ENCODE measurements at places on chromosomes 6 and 20.
A peak's percentile ranks its signal among the peaks of the same experiment; 100 is the strongest.

GRCh38 chr20:4007383-4008025 is 7.9 kb downstream of the RNF24 start:
- DNase-seq, result no peak

GRCh38 chr20:2279253-2279779 is 16.5 kb upstream of the TGM3 start:
- DNase-seq, result no peak

GRCh38 chr6:2804516-2804915 is 37.1 kb downstream of the SERPINB1 start:
- DNase-seq, result no peak

- DNase-seq, result no peak
These were observed 58.9 kb upstream of the SGK1 start for GRCh38 chr6:134376785-134377184.

DNA sequence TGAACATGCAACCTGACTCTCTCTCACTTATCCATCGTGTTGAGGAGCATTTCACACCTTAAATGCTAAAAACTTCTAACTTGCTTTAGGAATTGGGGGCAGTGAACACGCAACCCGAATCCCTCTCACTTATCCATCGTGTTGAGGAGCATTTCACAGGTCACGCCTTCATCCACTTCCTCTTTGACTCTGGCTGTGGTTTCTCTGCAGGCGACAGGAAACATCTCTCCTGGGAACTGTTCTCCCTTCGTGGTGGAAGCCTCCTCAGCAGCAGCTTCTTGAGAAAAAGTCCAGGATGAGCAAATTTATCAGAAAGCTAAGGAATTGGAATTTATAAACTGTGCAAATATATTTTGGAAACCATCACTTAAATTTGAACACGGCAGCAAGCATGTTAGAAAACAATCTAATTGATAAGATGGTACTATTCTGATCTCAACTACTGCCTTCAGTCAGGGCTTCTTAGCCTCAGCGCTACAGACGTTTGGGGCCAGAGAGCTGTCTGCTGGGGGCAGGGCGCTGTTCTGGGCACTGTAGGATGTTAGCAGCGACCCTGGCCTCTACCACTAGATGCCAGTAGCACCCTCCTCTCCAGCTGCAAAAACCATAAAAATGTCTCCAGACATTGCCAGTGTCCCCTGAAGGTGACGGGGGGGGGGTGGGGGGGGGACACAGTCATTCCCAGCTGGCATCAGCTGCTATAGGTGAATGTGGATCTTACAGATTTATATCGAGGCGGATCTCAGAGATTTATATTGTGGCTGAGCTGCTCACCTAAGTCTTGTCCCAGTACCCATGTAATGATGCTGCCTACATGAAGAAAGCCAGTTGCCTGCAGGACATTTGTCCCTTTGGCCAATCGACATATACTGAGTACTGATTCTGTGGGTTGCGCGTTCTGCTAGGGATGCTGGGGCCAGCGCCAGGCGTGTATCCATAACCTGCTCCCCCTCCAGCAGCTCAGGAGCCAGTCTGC is 26.2 kb downstream of the CTCFL start:
- DNase-seq, result no peak

GRCh38 chr6:158019416-158019815 is 37.8 kb downstream of the SYNJ2 start:
- DNase-seq, result no peak

- no peak for DNase-seq
These were observed 43.4 kb downstream of the SLC22A2 start for GRCh38 chr6:160215232-160215631.

DNA sequence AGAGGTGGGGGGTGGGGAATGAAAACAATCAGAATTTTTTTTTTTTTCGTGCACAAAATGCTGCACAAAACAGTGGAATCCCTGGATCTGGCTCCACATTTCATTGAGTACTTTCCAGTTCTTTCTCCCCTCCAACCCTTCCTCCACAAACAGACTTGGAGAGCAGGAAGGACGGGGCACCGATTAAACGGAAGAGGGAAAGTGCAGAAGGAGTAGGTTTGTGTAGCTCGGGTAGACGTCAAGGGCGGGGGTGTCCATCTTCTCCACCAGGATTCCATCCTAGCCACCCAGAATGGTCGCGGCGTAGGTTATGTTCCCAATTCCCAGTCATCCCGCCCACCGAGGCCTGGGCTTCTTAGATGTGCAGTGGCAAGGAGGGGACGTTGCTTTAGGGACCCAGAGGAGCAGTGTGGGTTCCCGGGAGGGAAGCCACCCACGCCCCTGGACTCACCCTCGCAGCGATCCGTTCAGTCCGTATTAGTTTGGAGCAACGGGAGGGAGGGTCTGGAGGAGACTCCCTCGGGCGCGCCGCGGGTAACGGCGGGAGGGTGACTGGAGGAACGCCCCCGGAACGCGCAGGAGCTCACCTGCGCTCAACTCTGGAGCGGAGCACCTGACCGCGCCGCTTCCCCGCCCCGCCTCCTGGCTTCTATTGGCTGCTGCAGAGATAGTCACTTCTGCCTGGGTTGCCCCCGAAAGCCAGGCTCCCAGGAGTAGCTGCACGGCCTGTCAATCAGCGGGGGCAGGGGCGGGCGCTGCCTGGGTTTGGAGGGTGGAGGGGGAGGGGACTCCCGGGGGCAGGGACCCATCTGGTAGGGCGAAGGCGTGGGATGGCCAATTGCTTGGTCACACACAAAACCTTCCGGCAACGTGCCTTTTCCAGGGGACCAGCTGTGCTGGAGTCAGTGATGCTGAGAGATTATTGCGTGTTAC is at the start of gene ENPP5:
Gene ENPP5, minus strand, starts transcription at position 624 of the 933 bp plus-strand sequence. CDS start 2,718 bp downstream, outside the sequence.
- no peak for DNase-seq

DNA sequence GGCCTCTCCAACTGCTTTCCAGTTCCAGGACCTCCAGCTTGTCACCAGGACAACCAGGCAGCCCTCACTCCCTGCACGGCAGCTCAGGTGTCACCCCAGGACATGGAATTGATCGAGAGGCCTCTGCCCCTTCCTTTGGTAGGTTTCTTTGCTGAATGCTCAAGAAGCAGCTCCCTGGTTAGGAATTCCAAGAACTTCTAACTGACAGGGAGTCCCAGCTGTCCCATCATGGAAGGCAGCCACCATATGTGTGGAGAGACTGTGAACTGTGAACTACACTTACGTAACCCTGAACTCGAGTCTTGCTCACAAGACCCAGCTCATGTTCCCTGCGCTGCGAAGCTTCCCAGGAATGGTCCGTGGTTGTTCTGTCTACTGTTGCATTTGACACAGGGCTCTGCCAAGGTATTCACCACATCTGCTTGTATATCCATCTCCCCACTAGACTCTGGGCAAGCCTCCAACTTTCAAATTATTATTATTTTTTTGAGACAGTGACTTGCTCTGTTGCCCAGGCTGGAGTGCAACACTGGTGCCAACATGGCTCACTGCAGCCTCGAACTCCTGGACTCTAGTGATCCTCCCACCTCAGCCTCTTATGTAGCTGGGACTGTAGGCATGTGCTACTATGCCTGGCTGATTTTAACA is 35.7 kb downstream of the MGME1 start:
- peak; percentile 16 for DNase-seq

- DNase-seq, result no peak
These were observed 94.2 kb upstream of the SRSF6 start for GRCh38 chr20:43363506-43363905.

GRCh38 chr6:56984361-56984760 is 29.5 kb downstream of the BEND6 start:
- DNase-seq, result no peak

DNA sequence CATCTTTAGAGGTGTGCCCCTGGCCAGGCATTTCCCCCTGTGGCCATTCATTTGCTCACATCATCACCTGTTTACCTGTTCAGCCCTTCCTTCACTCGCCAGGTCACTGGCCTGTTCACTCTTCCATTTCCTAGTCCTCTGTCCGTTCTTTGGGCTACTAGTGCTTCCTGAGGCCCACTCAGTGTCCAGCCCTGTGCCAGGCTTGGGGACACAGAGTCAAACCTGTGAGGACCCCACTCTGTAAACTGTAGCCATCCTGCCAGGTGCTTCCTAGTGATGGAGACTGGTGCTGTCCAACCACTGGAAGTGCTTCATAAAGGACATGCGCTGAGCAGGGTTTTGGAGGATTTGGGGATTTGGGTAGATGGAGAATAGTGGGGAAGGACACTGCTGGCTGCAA is 3.5 kb downstream of the DLGAP4 start:
- no peak for DNase-seq

DNA sequence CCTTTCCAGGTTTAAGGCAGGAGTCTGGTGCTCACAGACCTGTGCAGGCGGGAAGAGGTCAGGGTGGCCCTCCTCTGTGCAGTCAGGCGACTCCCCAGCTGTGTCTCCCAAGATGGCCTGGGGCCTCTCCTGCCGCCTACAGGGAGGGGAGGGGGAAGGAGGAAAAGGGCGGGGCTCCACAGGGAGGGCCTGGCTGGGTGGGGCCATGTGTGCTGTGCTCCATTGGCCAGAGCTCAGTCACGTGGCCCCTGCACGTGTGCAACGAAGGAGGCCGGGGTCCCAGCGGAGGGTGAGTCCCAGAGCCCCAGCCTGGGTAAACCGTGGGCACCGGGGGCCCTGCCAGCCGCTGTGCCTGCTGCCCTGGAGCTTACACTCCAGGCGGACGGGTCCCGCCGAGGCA is 211.6 kb downstream of the ZDHHC14 start:
- DNase-seq, result no peak
